ENCODE measurements at places on chromosomes 5 and 9.
A peak's percentile ranks its signal among the peaks of the same experiment; 100 is the strongest.

DNA sequence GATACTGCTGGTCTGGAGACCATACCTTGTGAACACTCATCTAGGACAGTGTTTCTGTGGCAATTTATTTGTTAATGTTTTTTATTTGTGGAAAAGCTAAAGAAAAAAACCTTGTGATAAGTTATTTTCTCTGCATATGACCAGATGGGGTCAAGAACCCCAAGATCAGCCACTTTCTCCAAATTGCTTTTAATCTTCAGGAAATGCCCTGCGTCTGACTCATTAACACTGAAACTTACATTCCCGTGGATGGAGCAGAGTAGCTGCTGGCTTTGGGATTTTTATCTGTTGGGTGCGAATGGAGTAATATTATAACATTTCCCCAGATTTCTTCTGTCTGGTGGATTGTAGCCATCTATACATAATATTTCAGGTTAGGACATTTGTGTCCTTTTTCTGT, 444.5 kb downstream of the SH3GL2 start:
- DNase-seq, result no peak

DNA sequence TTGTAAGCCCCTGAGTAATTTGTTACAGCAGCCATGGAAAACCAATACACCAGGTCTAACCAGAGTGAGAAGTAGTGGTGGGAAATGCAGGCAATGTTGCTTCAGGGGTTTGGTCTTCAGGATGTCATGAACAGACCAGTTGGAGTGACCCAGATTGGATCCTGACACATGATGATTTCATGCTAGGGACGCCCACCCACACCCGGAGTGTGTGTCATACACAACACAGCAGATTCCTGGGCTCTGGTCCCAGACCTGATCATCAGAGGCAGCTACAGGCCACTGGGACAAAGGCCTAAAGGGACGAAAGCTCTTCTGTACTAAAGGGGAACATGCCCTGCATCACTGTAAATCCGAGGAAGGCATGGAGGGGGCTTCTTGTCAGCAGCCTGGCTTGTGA, 194.2 kb downstream of the NSG2 start:
- DNase-seq, result no peak

DNA sequence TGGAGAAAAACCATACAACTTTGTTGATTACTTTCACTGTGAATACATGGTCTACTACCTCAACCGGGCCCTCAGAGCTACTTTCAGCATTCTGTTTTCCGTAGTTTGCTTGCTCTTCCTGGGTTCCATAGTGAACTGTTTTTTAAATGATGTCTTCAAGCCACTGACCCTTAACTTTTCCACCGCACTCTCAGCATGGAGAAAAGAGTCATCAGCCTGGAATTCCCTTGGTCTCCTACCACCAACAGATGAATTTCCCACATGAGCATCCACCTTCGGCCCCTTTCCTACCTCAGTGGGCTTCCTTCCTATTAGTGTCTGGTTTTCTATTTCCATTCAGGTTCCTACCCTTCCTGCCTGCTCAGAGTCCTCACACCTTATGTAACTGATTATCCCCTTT, 135.9 kb upstream of the ADAMTSL1 start:
- no peak for DNase-seq

- DNase-seq, result no peak
Observed at GRCh38 chr5:173412566-173412965, 84.4 kb upstream of the STC2 start.

- DNase-seq, result no peak
Observed at GRCh38 chr9:89903141-89903475, 298.3 kb downstream of the GADD45G start.

DNA sequence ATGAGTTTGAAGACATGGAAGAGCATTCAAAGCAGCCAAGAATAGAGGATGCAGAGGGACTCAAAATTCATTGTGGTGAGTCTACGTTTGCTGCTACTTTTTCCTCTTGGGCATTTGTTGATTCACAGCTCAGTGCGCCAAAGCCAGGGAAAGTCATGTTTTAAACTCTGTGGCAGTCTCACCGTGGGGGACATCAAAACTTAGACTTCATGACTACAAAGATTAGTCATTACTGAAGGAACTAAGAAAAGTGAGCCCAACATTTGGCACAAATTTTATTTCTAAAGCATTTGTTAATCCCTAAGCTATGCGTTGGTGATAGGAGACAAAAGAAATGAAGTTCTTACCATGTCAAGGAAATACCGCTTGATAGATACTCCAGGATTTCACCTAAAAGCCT, 73.7 kb upstream of the MTAP start:
- no peak for DNase-seq

GRCh38 chr9:77514886-77515711, 133.0 kb downstream of the GNA14 start:
- DNase-seq, result no peak

GRCh38 chr5:91139572-91140200, 243.4 kb downstream of the ARRDC3 start:
- no peak for DNase-seq

GRCh38 chr9:134515026-134515821, 126.4 kb upstream of the COL5A1 start:
- DNase-seq, result no peak

GRCh38 chr9:120913647-120914264, 12.8 kb downstream of the TRAF1 start:
- no peak for DNase-seq

- DNase-seq, result no peak
Observed at GRCh38 chr9:123113185-123113584, 79.7 kb downstream of the GPR21 start.

DNA sequence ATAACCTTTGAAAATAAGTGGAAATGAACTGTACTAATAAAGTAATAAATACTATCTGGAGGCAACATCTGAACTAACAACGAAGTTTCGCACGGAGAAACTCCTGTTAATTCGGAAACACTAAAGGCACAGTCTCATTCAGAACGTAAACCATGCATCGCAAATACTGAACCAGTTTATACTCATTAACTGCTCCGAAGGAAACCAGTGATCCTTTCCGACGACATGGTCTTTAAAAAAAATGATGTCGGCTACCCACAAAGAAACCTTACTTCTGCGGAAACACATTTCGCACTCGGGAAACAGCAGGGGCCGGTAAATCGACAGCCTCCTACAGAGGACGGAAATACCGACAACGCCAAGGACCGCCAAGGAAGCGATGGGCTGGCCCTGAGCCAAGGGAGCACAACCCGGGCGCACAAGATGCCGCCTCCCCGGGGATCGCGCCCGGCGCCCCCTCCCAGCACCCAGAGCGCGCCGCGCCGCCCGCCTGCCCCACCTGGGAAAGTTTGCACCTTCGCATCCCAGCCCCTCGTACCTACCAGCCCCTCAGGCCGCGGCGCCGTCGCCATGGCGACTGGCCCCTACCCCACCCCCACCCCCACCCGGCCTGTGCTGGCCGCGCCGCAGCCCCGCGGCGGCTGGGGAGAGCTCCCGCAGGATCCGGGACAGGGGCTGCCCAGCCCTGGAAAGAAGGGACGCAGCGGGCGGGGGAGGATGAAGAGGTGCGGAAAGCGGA, 732 bp downstream of the PRKAA1 start:
- DNase-seq, result peak; percentile 58

Data from stimulated activated CD8-positive, alpha-beta memory T cell treated with anti-CD3 and anti-CD28 coated beads, Interleukin-2, amount 100 ng/mL, for 1 hour (primary cell).